ENCODE measurements at places on chromosomes 1 and 21.

- no peak for DNase-seq
Observed at GRCh38 chr1:151533870-151534269, 6.2 kb upstream of the TUFT1 start.

GRCh38 chr1:7462617-7463016, 308.5 kb upstream of the VAMP3 start:
- no peak for DNase-seq

- no peak for DNase-seq
Observed at GRCh38 chr1:228517655-228518054, 30.5 kb downstream of the RNF187 start.

GRCh38 chr1:34176830-34177603, at the start of gene C1orf94:
C1orf94 (plus strand) TSS chr1:34176907; CDS start chr1:34177790, 883 bp downstream.
- DNase-seq: no peak

DNA sequence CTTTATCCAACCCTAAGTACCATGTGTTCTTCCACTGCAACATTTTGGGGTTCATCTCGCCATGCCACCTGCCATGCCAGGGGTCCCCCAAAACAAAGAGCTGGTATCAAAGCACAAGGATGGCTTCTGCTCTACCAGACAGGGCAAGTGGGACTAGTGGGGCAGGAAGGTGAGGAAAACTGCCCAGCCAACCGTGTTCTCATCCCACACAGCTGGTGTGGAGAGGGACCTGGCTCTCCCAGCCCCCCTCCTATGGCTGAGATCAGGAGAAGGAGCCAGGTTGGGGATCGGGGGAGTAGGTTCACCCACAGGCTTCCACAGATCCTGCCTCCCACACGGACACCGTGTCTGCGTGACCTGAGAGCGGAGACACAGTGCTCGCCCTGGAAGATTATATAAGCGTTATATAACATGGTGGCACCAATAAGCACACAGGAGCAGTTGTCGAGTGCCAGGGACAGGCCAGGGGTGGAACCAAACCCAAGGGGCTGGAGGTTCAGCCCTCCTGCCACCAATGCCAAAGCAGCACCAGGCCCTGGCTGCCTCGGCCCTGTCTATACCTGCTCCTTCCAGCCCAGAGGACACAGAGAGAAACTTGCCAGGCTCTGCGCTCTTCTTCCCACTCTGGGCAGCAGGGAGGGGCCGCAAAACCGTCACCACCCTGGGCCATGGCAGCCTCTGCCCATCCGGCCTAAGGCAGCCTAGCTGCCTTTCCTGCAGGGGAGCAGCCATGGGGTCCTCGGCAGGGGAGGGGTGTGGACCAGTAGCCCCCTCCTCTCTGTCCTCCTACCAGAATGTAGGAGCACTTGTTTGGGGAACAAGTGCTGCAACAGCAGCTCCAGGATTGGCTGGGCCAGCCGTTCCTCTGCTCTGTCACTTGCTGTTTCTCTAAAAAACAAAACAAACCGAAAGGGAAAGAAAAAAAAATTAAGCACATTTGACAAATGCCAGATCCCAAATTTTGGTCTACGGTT, 43.5 kb downstream of the CD34 start:
- DNase-seq: peak; percentile 83

DNA sequence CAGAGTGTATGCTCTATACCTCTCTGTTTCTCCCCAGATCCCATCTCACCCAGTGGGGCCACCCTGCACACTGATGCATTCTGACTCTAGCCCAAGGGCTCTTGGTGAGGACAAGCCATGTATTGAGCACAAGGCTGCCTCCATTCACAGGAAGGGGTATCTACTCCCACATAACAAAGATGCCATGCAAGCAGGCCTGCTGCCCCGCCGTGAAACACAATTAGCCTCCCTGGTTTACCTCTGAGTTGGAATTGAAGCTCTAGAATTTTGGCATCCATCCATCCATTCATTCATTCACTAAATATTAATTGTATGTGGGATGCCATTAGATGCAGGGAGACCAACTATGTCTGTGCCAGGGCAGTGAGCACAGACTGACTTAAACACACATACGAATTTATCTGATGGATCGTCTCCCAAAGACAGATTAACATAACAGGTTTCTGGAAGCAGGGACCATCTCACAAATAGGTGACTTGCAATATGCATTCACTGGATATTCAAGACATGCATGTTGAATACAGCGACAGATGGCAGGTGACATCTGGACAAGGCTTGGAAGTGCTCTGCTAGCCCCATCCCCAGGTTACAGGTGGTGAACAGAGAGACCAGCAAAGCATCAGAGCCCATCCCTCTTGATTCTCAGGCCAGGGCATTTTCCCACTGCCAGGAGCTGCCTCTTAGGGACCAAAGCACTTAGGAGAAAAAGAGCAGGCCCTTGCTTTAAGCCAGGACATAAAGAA, 34.3 kb downstream of the TRABD2B start:
- DNase-seq: no peak

DNA sequence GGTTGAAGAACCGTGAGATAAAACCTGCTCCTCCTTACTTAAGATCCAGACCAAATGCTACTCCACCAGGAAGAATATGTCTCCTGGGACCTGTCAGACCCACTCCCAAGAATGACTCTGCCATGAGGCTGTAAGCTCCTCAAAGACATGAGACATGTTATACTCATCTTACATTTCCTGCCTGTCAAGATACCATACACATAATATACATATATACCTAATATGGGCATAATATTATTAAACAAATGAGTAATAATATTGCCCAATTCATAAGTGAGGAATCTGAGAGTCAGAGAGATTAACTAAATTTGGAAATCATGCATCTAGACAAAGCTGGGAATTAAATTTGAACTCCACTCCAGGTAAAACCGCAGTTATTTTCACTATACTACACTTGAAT, 634.9 kb downstream of the LMO4 start:
- DNase-seq: no peak

- DNase-seq: no peak
Observed at GRCh38 chr1:111538343-111539025, 35.1 kb upstream of the ADORA3 start.

GRCh38 chr1:40476924-40477677, at the start of gene ZFP69:
ZFP69 (plus strand) TSS chr1:40477290; CDS start chr1:40479362, 2,072 bp downstream.
- DNase-seq: peak; percentile 84

GRCh38 chr1:162497104-162497722, 405 bp upstream of the UHMK1 start:
- no peak for DNase-seq

DNA sequence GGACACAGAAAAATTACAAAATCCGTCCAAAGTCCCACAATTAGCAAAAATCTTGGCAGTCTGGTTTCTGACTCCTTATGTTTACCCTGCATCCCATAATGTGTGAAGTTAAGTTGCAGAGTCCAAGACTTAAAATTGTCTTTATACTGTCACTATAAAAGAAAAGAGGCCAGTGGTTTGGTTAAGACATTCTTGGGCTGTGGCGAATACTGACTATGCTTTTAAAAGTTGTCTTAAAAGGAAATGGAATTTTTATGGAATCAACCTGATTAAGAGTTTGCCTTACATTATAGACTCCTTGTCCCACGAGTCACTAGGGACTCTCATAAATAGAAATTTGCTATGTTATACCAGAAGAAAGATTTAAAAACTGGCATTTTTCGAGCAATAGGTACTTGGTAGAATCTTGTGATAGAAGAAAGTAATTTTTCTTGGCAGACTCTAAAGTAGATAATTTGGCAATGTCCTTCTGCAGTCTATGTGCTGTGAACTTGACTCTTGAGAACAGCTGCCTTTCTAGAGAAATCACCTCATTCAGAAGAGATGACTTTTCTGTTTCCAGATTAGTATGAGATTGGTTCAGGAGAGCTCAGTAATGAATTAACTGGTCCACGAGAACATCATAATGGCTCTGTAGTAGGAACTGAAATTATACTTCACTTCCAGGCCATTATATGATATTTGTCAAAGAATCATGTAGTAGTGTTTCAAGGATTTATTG, 31.8 kb downstream of the NTNG1 start:
- DNase-seq: no peak

DNA sequence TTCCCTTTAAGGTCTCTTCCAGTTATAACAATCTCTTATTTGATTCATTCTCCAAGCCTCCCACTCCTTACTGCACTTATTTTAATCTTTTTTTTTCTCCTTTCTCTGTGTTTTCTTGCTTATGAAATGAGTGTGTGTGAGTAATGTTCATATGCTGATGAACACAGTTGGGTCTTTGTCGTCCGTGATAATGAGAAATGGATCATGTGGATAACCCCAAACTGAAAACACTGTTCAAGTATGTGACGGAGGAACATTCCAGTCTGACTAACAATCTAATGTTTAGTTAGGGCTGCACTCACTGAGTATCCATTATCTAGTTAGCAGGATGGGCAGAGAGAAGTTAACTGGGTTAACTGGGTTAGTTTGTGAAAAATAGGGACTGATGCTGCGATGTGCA, 253.1 kb upstream of the DUSP10 start:
- DNase-seq: no peak

DNA sequence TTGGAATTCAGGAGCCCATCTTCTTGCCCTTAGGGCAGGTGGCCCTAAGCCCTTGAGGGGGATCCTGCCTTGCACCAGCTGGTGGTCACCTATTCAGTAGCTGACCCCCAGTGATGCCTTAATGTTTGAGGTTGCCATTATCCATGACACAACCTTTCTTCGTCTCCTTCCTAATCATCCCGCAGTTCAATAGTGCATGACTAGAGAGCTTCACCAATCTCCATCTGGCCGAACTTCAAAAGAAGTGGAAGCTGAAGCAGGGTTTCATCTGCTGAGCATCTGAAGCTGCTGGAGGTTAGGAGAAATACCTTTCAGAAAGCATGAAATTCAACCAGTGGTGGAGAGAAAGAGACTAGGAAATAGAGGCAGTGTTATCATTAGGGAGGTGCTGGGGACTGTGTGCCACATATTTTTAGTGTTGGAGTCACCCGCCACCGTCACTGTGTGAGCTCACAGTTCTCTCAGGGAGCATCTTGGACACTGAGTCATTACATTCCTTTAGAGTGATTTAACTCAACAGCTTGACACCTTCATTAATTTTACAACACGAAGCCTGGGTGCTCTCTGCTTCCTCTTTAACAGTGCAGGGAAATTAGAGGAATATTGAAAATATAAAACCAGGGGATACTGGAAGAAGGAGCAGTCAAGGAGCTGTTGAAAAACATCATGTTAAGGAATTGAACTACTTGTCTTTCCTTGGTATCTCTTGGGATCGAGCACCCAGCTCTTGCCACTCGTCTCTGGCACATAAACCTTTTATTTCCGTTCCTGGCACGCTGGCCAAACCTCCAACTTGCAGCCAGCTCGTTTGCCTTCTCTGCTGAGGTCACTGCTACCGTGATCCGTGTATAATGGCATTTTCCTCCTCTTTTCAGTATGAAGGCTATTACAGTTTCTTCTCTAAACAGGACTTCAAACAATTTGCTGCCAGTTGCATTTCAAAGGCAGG, 53.6 kb downstream of the PEX14 start:
- no peak for DNase-seq
